ENCODE measurements at places on chromosomes 6 and 20.

GRCh38 chr6:36929152-36929551, 25.4 kb upstream of the PI16 start:
- no peaks in the 10 kb centered on the region for H3K27me3 ChIP-seq
- no peaks in the 10 kb centered on the region for H3K36me3 ChIP-seq
- DNase-seq = no peak
- H3K4me3 ChIP-seq = no peak overlapping the region

GRCh38 chr20:36154700-36155628, at the start of gene EPB41L1:
Gene EPB41L1 (plus strand): TSS chr20:36154740. CDS start chr20:36173778, 19,038 bp downstream.
- no peaks in the 10 kb centered on the region for H3K36me3 ChIP-seq
- no peak within 1 kb of the TSS for H3K27ac ChIP-seq

DNA sequence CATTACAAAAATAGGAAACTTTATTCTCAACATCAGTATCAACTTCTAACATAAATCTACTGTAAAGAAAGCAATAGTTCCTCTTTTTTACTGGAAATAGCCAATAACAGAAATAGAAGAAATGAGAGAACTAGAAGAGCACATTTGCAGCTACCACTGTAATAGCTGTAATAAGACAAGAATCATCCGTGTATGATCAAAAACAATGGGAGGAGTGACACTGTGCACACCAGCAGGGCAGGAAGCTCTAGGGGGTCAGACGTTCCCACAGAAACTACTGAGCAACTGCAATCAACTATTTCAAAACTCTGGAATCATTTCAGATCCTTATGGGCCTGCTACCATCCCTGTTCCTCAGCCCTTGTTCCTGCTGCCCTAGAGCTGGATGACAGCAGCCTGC, 43.7 kb downstream of the NINL start:
- no peaks in the 10 kb centered on the region for H3K36me3 ChIP-seq
- no peak overlapping the region for H3K4me3 ChIP-seq
- no peaks in the 10 kb centered on the region for H3K27me3 ChIP-seq
- H3K27ac ChIP-seq = no peak overlapping the region
- DNase-seq = no peak

DNA sequence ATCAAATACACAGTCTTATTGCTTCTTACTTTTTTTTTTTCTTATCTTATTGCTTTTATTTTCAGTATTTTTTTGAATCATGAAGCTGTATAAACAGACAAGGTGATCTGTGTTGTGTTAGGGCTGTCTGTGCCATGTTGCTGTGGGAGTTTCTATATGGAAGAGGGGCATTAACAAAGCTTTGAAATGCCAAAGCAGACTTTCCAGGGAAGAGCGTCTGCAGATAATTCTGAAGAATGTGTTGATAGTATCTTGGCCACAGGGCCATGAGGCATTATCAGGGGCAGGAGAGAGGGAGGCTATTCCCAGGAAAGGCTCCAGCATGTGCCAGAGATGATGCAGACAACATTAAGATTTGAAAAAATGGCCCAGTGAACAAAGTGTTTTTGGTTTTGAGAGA, 354.5 kb downstream of the UTRN start:
- no peak overlapping the region for H3K27ac ChIP-seq

DNA sequence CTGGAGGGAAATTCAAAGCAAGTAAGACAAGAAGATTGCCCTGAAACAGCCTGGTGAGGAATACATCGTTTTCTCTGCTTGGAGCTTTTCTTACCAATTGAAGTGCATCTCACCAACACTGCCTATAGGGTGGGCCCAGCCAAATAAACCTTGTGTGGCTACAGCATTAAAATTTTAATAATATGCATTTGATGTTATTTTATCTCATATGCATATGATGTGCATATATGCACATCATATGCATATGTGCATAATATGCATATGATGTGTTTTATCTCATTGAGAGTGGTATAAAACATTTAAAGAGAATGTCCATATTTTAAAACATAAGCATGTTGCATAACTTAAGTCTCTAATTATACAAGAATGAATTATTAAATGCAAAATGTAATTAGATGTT, 328.6 kb upstream of the ARID1B start:
- H3K27ac ChIP-seq = no peak overlapping the region
- no peaks in the 10 kb centered on the region for H3K36me3 ChIP-seq
- H3K4me3 ChIP-seq = no peak overlapping the region
- no peaks in the 10 kb centered on the region for H3K27me3 ChIP-seq

DNA sequence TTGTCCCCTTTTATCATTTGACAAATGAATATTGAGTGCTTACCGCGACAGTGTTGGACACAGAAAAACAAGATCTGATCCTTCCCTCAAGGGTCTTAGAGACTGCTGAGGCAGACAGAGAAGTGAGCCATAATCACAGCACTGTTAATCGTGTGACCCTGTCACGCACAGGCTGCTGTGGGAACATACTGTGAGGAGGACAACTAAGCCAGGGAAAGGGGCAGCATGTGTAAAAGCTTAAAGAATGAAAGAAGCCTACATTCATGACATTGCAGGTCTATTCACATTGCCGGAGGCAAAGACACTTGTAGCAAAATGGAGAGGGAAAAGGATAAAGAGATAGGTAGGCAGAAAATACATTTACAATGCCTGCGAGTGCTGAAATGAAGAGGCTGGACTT, 32.7 kb downstream of the TRDN start:
- no peaks in the 10 kb centered on the region for H3K36me3 ChIP-seq
- no peak for DNase-seq
- H3K27me3 ChIP-seq = no peaks in the 10 kb centered on the region
- no peaks in the 10 kb centered on the region for H3K4me1 ChIP-seq
- no peak overlapping the region for H3K27ac ChIP-seq
- H3K4me3 ChIP-seq = no peak overlapping the region

DNA sequence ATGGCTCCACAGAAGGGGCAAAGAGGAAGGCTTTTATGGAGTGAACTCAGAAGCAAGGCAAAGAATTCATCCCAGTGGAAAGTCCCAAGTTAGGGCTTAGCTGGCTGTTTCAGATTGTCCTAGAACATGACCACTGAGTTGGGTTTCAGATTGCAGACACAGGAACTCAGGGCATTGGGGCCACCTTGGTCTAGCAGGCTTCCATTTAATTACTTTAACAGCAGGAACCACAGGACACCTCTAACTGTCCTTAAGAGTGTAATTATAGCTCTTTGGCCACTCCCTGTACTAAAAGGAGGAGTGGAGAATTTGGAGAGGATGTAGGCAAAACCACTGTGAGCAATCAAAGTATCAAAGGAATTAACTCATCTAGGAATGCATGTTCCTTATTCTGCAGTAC, 150.6 kb upstream of the AGPAT4 start:
- no peak for DNase-seq
- H3K36me3 ChIP-seq = no peaks in the 10 kb centered on the region
- H3K4me3 ChIP-seq = no peak overlapping the region
- no peaks in the 10 kb centered on the region for H3K4me1 ChIP-seq
- H3K27me3 ChIP-seq = no peaks in the 10 kb centered on the region

GRCh38 chr6:25107218-25107617, 171.5 kb upstream of the RIPOR2 start:
- H3K36me3 ChIP-seq = peaks cover 52% of the 10 kb centered on the region
- no peak overlapping the region for H3K4me3 ChIP-seq
- H3K27ac ChIP-seq = no peak overlapping the region
- H3K4me1 ChIP-seq = no peaks in the 10 kb centered on the region
- no peaks in the 10 kb centered on the region for H3K27me3 ChIP-seq
- DNase-seq = no peak

- peak; percentile 50 for DNase-seq
- H3K27ac ChIP-seq = no peak overlapping the region
- peaks cover 9% of the 10 kb centered on the region for H3K4me1 ChIP-seq
- peaks cover 10% of the 10 kb centered on the region for H3K36me3 ChIP-seq
- no peak overlapping the region for H3K4me3 ChIP-seq
Measured at GRCh38 chr6:90194371-90194841, 102.2 kb downstream of the BACH2 start.

- peak; percentile 67 for DNase-seq
- no peaks in the 10 kb centered on the region for H3K27me3 ChIP-seq
- H3K4me3 ChIP-seq = no peak overlapping the region
Measured at GRCh38 chr20:258963-259362, 1.4 kb downstream of the DEFB132 start.

DNA sequence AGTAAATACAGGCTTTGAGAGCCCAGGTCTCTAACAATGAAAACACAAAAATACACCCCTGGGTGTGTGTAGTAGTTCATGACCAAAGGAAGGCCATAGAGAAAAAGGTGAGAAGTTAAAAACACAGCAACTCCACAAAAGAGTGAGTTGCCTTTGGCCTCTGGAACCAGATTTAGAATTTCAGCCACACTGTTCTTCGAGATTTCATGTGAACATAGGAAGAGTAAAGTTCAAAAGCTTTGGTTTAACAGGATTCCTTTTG, 43.5 kb upstream of the RIN2 start:
- H3K4me1 ChIP-seq = no peaks in the 10 kb centered on the region
- no peaks in the 10 kb centered on the region for H3K36me3 ChIP-seq
- DNase-seq = no peak
- no peaks in the 10 kb centered on the region for H3K27me3 ChIP-seq

DNA sequence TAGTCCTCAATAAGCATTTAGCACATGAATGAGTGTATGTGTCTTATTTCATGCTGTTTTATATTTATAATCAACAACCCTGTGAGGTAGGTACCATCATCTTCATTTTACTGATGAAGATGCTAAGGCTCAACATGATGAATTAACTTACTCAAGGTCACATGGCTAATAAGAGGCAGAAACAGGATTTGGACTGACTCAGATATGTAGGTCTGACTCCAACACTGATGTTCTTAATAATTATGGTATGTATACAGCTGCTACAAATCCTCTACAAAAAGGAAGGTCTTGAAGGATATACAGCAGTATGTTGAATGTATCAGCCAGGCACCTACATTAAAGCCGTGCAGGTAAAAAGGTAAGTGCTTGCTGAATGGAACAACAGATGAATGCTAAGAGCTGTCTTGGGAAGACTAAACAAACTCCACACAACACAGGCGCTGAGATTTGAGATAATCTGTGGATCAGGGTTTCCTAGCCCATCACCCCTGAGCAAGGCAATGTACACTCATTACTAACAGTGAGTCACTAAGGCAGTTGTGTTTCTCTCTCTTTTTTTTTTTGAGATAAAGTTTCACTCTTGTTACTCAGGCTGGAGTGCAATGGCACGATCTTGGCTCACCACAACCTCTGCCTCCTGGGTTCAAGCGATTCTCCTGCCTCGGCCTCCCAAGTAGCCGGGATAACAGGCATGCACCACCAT, 31.9 kb downstream of the TTI1 start:
- H3K27ac ChIP-seq = no peak overlapping the region
- no peak for DNase-seq
- H3K4me1 ChIP-seq = no peaks in the 10 kb centered on the region
- H3K36me3 ChIP-seq = peaks cover 23% of the 10 kb centered on the region

DNA sequence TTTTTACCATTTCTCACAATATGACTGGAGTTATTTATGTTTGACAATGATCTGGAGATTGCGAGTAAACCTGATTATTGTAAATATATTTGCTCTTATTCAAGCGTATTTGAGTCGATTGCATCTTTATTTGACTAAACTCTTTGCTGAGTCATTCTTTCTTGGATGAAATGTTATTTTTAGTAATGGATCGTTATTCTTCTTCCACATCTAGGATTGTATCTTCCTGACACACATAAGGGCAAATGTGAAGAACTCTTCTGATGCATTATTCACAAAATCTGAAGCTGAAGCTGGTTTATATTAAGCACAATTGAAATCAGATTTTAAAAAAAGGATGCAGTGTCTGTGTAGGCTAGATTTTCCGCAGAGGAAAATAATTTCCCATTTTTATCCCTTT, 68.2 kb downstream of the SEL1L2 start:
- H3K27me3 ChIP-seq = peaks cover 2% of the 10 kb centered on the region
- H3K4me3 ChIP-seq = no peak overlapping the region
- H3K4me1 ChIP-seq = no peaks in the 10 kb centered on the region
